ENCODE measurements at places on chromosomes 13 and 19. TPM values are rescaled to one million over a fixed set of nuclear protein-coding genes. Genes with fewer than 3 reads are reported as not detected.
A peak's percentile ranks its signal among the peaks of the same experiment; 100 is the strongest.

The CALR3 gene
- total RNA-seq, result not detected

The SLAIN1 gene
- 65.8 TPM for total RNA-seq

The TEKTIP1 gene
- not detected for total RNA-seq

The CYP4F22 gene
- total RNA-seq, result 1.5 TPM

The ZNF558 gene
- total RNA-seq, result 11.1 TPM

The CASP14 gene
- not detected for total RNA-seq

The RNF17 gene
- not detected for total RNA-seq

The CACNA1A gene
- total RNA-seq, result 20.3 TPM

The LMTK3 gene
- total RNA-seq, result 5.7 TPM

The CD79A gene
- total RNA-seq, result not detected

DNA sequence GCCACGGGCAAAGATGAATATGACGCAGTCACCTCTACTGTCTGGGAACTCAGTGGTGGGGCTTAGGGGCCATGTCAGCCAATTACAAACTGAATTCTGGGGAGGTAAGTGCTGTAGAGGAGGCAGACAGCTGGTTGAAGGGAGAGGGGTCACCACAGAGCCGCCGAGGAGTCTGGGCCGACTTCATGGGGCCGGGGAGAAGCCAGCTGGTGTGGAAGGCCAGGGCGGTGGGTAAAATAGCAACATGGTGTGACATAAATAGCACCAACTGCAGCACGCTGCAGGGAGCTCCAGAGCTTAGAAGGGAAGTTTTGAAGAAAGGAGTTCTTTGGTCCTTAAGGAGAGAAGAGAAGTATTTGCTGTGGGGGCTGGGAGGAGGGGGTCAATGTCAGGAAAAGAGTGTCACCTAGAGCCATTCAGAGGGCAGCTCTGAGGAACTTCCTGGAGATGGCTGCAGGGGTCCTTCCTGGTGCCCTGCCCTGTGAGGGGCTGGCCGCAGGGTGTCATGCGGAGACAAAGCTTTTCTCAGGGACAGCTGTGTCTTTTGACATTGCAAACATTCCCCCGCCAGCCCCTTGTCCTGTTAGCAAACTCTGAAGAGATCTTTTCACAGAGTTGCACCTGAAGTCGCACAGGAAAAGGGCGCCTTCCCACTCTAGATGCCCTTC, 6.4 kb downstream of the METTL21C start:
- DNase-seq, result peak; percentile 72

GRCh38 chr13:32195713-32196112, 119.5 kb downstream of the ZAR1L start:
- DNase-seq, result no peak

GRCh38 chr19:5870986-5871394, 650 bp upstream of the FUT5 start:
- DNase-seq, result no peak

DNA sequence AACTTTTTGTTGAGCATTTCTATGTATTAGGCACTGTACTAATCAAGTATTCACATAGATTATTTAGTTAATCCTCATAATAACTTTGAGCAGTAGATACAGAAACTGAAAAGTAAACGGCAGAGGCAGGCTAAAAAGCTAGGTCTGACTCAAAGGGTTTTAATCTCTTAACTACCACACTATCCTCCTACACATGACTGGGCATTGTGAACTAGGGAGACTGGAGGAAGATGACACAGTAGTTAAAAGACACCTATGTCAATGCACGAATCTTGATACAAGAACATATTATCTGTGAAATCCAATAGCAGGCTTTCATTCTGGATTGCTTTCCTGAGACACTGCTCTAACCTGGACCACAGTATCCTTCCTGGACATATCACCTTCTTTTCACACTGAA, 36.3 kb downstream of the MICU2 start:
- no peak for DNase-seq

- no peak for DNase-seq
Observed at GRCh38 chr19:51430221-51430620, 12.8 kb upstream of the SIGLEC10 start.

- no peak for DNase-seq
Observed at GRCh38 chr13:39186205-39186875, 148.1 kb downstream of the NHLRC3 start.

GRCh38 chr13:25990801-25991200, 61.0 kb downstream of the SHISA2 start:
- no peak for DNase-seq

- no peak for DNase-seq
Observed at GRCh38 chr13:40129467-40129866, 474.0 kb downstream of the COG6 start.

DNA sequence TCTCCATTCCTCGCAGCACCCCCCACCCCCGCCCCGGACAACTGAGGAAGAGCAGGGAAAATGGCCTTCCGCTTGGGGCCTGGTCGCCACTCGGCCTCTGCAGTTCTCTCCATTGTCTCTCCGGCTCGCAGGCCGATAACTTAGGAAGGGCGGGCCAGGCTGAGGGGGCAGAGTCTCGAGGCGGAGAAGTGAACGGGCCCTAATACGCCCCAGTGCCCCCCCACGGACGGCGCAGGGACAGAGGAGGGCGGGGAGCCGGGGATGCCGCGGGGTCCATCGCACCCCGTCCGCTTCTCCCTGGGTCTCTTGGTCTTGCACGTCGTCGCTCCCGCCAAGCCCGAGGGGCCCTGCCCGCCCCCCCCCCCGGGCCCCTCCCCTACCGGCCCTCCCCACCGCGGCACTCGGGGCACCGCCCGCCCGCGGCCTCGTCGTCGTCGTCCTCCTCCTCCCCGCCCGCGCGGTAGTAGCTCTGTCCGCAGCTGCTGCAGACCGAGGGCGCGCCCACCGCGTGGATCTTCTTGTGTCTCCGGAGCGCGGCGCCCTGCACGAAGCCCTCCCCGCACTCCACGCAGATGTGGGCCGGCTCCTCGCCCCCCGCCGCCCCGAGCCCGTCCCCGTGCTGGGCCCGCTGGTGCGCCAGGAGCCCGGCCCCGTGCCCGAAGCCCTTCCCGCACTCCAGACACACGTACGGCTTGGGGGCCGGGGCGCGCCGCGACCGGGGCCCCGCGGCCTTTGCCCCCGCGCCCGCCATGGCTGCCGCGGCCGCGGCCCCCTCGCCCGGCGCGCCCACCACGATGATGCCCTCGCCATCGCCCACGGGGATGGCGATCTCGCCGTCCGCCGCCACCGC, 33.2 kb downstream of the ZNF787 start:
- DNase-seq, result peak; percentile 43

GRCh38 chr13:110233951-110234280, 73.0 kb downstream of the COL4A1 start:
- no peak for DNase-seq

GRCh38 chr19:751501-752341, 809 bp downstream of the MISP start:
- no peak for DNase-seq

DNA sequence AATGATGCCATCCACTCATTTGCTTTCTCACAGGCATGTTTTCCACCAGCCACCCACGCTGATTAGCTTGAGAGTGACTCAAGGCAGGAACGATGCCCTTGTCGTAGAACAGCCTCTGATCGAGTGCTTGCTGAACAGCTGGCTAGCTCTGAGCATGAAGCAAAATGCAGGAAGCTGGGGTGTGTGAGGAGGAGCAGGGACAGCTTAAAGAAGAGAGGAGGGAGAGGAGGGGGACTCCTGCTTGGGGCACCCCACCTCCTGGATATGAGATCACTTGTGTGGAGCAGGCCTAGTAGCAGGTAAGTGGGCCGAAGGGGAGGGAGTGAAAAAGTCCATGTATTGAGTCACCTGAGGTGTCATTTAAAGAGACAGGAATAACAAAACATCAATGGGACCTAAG, 48.8 kb downstream of the IRS2 start:
- DNase-seq, result no peak

GRCh38 chr13:43908156-43909126, 28.7 kb downstream of the LACC1 start:
- DNase-seq, result peak; percentile 60

- no peak for DNase-seq
Observed at GRCh38 chr13:99743094-99743493, 228.5 kb downstream of the ZIC5 start.

- no peak for DNase-seq
Observed at GRCh38 chr13:27011661-27012060, 159.9 kb downstream of the USP12 start.

DNA sequence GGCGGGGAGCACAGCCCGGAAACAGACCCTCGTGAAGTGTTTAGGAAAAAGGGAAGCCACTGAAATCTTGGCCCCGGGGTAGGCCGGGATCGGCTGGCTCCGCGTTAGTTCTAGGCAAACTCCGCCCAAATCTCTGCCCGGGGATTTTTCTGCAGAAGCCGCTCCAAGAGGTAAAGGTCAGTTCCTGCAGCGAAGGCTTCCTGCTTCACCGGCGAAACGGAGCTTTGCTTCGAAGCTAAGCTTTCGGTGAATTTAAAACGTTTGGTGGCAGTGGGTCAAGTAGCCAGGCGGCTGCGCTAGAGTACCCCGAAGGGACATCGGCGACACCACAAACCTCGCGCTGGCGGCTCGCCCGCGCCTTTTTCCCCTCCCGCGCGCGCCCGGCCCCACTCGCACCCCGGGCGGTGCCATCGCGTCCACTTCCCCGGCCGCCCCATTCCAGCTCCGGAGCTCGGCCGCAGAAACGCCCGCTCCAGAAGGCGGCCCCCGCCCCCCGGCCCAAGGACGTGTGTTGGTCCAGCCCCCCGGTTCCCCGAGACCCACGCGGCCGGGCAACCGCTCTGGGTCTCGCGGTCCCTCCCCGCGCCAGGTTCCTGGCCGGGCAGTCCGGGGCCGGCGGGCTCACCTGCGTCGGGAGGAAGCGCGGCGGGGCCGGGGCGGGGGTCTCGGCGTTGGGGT, 441 bp downstream of the GJB2 start:
- DNase-seq, result peak; percentile 78

DNA sequence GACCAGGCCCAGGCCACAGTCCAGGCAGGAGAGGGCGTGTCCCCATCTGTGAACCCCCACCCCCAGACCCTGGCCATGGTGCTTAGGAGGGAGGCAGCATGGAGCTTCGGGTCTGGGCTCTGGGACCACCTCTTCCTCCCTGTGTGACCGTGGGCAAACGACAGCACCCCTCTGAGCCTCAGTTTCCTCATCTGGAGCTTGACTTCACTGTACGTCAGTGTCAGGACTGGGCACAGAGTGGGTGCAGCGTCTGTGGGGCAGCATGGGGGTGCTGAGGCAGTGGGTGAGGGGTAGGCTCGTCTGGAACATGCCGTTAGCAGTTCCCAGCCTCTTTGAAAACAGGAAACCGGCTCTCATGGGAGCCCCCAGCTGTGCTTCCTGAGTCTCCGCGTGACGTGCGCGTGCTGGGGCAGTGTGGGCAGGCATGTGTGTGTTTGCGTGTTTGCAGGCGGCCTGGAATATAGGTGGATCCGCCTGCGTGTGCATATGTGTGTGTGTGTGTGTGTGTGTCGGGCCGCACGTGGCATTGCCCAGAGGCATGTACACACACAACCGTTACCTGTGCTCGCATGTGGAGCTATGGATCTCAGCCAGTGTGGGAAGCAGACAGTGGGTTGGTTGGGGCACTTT, 15.8 kb downstream of the ARRDC2 start:
- DNase-seq, result no peak

- no peak for DNase-seq
Observed at GRCh38 chr13:111555903-111556302, 235.5 kb downstream of the TEX29 start.

- DNase-seq, result peak; percentile 26
Observed at GRCh38 chr19:35559281-35559659, 4.2 kb downstream of the ATP4A start.

- no peak for DNase-seq
Observed at GRCh38 chr13:49859560-49859959, 67.1 kb upstream of the KPNA3 start.

GRCh38 chr19:46606681-46607447, 5.7 kb downstream of the CALM3 start:
- DNase-seq, result no peak

DNA sequence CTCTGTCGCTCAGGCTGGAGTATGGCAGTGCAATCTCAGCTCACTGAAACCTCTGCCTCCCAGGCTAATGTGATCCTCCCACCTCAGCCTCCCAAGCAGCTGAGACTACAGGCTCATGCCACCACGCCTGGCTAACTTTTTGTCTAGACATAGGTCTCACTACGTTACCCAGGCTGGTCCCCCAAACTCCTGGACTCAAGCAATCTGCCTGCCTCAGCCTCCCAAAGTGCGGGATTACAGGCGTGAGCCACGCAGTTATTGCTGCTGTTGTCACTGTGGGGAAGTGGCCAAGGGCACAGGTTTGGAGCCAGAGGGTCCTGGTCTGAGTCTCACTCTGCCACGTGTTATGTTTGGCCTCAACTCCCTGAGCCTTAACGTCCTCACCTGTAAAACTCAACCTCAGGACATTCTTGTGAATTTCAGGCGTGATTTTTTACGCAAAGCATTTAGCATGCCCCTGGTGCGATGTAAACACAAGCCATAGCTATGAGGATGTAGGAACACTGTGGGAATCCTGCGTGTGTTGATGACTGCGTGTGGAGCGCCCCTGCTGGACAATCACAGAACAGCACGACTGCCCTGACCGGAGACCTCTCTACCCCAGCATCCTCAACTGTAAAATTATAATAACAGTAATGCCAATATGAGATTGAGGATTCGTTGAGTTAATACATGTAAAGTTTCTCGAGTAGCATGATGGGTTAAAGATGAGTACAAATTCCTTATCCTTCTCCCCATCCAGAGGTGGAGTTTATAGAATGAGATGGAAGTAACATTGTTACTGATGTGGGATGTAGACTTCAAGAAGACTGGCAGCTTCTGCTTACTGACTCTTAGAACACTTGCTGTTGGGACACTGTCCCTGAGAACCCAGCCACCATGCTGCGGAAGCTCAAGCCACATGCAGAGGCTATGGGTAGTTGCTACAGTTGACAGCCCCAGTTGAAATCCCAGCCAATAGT, 41.8 kb upstream of the PNMA8B start:
- peak; percentile 79 for DNase-seq

DNA sequence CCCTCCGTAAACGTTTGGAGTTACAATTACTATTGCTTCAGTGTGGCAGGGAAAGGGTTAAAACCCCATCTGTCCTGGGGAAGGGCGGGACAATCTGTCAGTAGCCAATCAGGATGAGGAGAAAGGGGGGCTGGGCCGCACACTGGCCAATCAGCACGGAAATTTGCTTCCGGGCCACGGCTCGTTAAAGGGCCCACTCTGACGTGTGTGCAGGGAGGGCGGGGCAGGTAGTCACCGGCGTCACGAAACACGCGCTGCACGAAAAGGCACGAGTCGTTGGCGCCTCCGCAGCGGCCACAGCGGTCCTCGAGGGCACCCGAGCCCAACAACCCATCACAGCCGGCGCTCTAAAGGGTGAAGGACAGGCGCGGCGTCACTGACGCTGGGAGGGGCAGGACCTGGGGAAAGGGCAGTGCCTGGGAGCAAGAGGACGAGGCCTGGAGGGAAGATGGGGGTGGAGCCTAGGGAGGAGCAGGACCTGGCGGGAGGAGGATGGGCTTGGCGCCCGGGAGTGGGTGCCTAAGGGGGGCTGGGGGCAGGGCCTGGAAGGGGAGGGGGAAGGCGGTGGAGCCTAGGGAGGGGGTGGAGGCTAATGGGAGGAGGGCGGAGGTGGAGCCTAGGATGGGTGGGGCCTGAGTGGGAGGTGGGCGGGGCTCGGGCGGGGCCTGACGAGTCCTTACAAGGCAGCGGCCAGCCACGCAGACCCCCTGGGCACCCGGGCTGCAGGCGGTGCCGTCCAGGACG, 4.9 kb downstream of the ADAMTSL5 start:
- peak; percentile 98 for DNase-seq

GRCh38 chr13:27120811-27121210, 50.8 kb downstream of the USP12 start:
- DNase-seq, result no peak

GRCh38 chr13:99415851-99416331, 85.4 kb upstream of the TM9SF2 start:
- DNase-seq, result no peak

Data from GM23338 (cell line).